Activated T-helper 2 cell treated with anti-CD3 and anti-CD28 coated beads, Interferon-gamma antibody, Interleukin-2, Interleukin-4, amounts not matched to agents 10 μg/mL and 5 μg/mL and 100 μg/mL, durations not matched to agents 14 hours and 24 hours and 36 hours (primary cell): ENCODE measurements at places on chromosomes 5 and 9.

GRCh38 chr9:4793459-4794395 lies 983 bp downstream of the RCL1 start:
- peaks cover 2% of the 10 kb centered on the region for H3K27me3 ChIP-seq
- peak overlapping the region; percentile 15 for H3K27ac ChIP-seq
- peaks cover 44% of the 10 kb centered on the region for H3K4me1 ChIP-seq
- peak overlapping the region; percentile 93 for H3K4me3 ChIP-seq

GRCh38 chr9:1979741-1980367 lies 35.3 kb upstream of the SMARCA2 start:
- peaks cover 3% of the 10 kb centered on the region for H3K27me3 ChIP-seq
- DNase-seq, result no peak
- no peak overlapping the region for H3K4me3 ChIP-seq
- H3K4me1 ChIP-seq, result no peaks in the 10 kb centered on the region
- H3K27ac ChIP-seq, result no peak overlapping the region
- H3K36me3 ChIP-seq, result no peaks in the 10 kb centered on the region

DNA sequence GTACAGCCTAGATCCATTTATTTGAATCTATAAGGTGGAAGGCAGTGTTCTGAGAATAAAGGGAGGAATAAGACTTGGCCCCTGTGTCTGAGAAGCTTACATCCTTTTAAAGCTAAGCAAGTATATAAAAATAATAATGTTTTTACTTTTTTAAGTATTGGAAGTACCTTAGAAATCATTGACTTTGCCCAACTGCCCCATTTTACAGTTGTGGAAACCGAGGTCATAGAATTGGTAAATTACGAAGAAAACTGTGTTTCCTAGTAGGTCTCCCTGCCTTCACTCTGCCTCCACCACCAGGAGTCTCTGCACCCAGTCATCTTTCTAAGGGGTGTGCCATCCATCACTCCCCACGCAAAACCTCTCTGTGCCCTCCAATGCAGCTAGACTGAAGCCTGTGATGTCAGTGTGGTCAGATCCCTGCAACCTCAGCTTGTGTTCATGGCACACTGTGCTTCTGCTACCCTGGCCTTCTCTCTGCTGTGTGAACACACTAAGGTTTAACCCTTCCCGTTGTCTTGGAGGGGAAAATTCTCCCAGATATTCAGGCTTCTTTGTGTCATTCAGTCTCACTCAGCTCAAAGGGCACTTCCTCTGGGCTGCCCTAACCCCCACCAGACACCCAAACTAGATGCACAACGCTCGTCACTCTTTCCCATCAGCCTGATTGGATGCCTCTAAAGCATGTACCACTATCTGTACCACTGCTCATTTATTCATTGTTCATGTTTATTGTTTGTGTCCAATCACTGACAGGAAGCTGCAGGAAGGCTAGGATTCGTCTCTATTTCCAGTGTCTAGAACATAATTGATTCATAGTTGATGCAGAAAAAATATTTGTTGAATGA lies 18.2 kb downstream of the ADRB2 start:
- H3K27ac ChIP-seq, result no peak overlapping the region
- no peak overlapping the region for H3K4me3 ChIP-seq
- no peak for DNase-seq
- peaks cover 12% of the 10 kb centered on the region for H3K27me3 ChIP-seq
- H3K4me1 ChIP-seq, result peaks cover 20% of the 10 kb centered on the region

GRCh38 chr9:125960626-125961025 lies 213.5 kb downstream of the PBX3 start:
- peaks cover 3% of the 10 kb centered on the region for H3K36me3 ChIP-seq
- no peak overlapping the region for H3K4me3 ChIP-seq
- DNase-seq, result no peak
- H3K27me3 ChIP-seq, result no peaks in the 10 kb centered on the region
- no peaks in the 10 kb centered on the region for H3K4me1 ChIP-seq

DNA sequence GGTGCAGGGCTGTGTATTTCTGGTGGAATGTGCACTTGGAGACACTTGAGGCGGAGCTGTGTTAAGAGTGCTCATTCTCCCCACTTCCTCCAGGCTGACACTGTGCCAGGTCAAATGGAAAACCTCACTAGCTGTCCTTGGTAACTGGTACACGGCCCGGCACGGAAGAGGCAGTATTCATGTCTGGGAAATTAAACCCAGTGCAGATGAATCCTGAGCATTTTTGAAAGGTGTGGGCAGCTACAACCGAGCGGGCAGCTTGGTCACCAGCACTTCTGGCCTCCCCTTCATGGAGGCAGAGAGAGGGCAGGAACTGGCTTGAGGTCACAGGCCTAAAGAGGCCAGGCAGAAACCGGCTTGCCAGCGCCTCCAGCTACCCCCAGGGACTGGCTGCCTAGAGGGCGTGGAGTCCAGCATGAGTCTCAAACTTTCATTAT lies 1.6 kb downstream of the CLPTM1L start:
- peaks cover 19% of the 10 kb centered on the region for H3K4me1 ChIP-seq
- H3K36me3 ChIP-seq, result peaks cover 39% of the 10 kb centered on the region
- H3K4me3 ChIP-seq, result peak overlapping the region; percentile 93
- no peak for DNase-seq
- H3K27me3 ChIP-seq, result no peaks in the 10 kb centered on the region

GRCh38 chr5:166436872-166437271 lies 1854.6 kb upstream of the WWC1 start:
- H3K27ac ChIP-seq, result no peak overlapping the region
- H3K4me3 ChIP-seq, result no peak overlapping the region
- H3K36me3 ChIP-seq, result no peaks in the 10 kb centered on the region

- H3K36me3 ChIP-seq, result no peaks in the 10 kb centered on the region
- H3K4me3 ChIP-seq, result no peak overlapping the region
- no peak overlapping the region for H3K27ac ChIP-seq
Observed at GRCh38 chr5:17189381-17190036, 27.9 kb upstream of the BASP1 start.

DNA sequence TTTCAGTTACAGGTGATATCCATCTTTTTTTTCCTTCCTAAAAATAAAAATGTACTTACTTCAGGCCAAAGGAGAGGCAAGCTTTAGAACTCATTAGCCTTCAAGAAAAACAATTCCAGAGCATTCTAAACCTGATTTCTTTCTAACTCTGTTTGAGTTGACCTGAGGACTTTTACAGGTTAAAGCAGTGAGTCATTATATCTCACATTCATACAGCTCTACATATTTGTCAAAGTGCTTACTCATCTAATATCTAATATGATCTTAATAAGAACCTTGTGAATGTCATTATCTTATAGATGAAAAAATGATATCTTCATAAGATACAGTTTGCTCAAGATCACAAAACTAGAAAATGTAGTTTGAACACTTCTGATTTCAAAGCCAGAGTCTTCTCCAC lies 149.2 kb upstream of the CDKN2B start:
- H3K4me3 ChIP-seq, result no peak overlapping the region
- no peak for DNase-seq
- peaks cover 25% of the 10 kb centered on the region for H3K27me3 ChIP-seq
- H3K27ac ChIP-seq, result no peak overlapping the region
- H3K4me1 ChIP-seq, result peaks cover 7% of the 10 kb centered on the region

DNA sequence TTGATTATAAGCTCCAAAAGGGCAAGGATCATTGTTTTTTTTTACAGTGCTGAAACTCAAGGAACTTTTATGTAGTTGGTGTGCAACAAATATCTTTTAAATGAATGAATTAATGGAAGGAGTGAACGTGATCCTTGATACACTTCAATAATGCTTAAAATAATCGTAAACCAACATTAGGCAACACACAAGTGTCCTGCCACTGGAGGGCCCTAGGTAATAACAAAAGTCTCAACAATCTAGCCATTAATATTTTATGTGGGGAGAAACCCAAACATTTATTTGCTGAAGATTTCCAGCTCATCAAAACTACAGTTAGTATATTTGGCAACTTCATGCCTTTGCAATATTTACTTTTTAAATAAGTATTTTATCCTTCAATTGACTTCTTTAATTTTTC lies 309.0 kb upstream of the FBXL7 start:
- DNase-seq, result no peak
- H3K4me3 ChIP-seq, result no peak overlapping the region
- H3K4me1 ChIP-seq, result no peaks in the 10 kb centered on the region
- H3K27ac ChIP-seq, result no peak overlapping the region
